Panc1 (cell line): ENCODE measurements at places on chromosomes 2 and 18.

GRCh38 chr2:102083393-102083703, 59.2 kb upstream of the IL1R1 start:
- no peak for DNase-seq

- no peak for DNase-seq
These were observed 137.5 kb downstream of the CTIF start for GRCh38 chr18:48676346-48676745.

- DNase-seq = no peak
These were observed 277.9 kb downstream of the NDUFA10 start for GRCh38 chr2:239747274-239747673.

DNA sequence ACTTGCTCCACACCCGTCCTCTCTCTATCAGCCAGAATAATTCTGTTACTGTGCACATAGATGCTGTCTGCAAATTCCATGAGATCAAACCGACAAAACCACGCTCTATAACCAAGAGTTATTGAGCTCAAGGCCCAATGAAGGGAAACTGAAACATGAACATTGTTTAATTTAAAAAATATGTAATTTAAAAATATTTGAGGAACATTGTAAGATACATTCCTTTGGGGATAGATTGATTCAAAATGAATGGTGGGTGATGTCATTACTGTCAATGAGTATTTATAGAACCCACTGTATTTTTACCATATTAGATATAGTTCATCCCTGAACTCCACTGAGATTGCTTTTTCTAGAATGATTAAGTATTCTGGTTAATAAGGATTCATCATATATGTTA, 50.4 kb downstream of the NCKAP5 start:
- no peak for DNase-seq

DNA sequence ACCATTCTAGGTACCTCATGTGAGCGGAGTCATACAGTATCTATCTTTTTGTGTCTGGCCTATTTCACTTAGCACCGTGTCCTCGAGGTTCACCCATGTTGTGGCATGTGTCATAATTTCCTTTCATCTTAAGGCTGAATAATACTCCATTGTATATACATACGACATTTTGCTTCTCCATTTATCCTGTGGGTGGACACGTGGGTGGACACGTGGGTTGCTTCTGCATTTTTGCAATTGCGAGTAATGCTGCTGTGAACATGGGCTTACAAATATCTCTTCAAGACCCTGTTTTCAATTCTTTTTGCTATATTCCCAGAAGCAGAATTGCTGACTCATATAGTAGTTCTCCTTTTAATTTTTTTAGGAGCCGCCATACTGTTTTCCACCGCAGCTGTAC, 243.6 kb upstream of the EPAS1 start:
- no peak for DNase-seq

GRCh38 chr2:38464971-38465788, 88.1 kb upstream of the ATL2 start:
- no peak for DNase-seq
